ENCODE measurements at places on chromosomes 2 and 18. TPM values are rescaled to one million over a fixed set of nuclear protein-coding genes. Genes with fewer than 3 reads are reported as not detected.

The CCDC74A gene
- total RNA-seq = 0.45 TPM

The IGFBP2 gene
- total RNA-seq = 142 TPM

The GAL3ST2 gene
- not detected for total RNA-seq

The TSPYL6 gene
- not detected for total RNA-seq

The DNAH7 gene
- 0.62 TPM for total RNA-seq

The NCKAP1 gene
- 141 TPM for total RNA-seq

The SCG2 gene
- 0.28 TPM for total RNA-seq

The RALBP1 gene
- 39.3 TPM for total RNA-seq

The SIX3 gene
- total RNA-seq = not detected

The CRYGC gene
- not detected for total RNA-seq

The MRPL44 gene
- 37.1 TPM for total RNA-seq

The THSD7B gene
- total RNA-seq = 0.05 TPM

The PDK1 gene
- total RNA-seq = 79.5 TPM

The SP140L gene
- 4.1 TPM for total RNA-seq

The RTTN gene
- 14.3 TPM for total RNA-seq

The CELF4 gene
- 0.19 TPM for total RNA-seq

The ARHGAP25 gene
- 7.1 TPM for total RNA-seq

The LBX2 gene
- total RNA-seq = 0.55 TPM

The CRYBA2 gene
- total RNA-seq = not detected

The TNFRSF11A gene
- 0.34 TPM for total RNA-seq

The LINC00305 gene
- not detected for total RNA-seq

The NPAS2 gene
- total RNA-seq = 37.4 TPM

The UGT1A4 gene
- total RNA-seq = not detected

The CARF gene
- total RNA-seq = 8.6 TPM

The CPO gene
- not detected for total RNA-seq

The FRZB gene
- total RNA-seq = 3.7 TPM

The FMNL2 gene
- 9.2 TPM for total RNA-seq

The MAL gene
- total RNA-seq = 2.3 TPM

The COLEC11 gene
- total RNA-seq = 3.0 TPM

The SETBP1 gene
- total RNA-seq = 5.9 TPM

The KCNE4 gene
- total RNA-seq = 4.4 TPM

The ALPI gene
- not detected for total RNA-seq

The GRB14 gene
- total RNA-seq = 21.8 TPM

The TGFA gene
- 3.3 TPM for total RNA-seq

Data from heart right ventricle (tissue), 16 donors.